ENCODE measurements at places on chromosomes 1 and 21.

DNA sequence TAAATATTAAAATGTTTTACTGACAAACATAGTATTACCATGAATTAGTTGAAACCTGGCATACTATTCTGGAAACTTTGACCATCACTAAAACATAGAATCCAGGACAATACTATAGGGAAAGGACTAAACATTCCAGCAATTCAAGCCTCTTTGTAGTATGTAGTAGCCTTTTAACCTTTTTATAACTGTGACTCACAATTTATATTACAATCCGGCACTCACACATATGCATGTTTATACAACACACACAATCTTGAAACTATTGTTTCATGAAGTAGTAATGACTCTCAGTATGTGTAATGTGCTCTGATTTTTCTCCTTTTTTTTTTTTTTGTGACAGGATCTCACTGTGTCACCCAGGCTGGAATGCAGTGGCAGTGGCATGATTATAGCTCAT, 64.3 kb downstream of the ANKRD13C start:
- DNase-seq: no peak

DNA sequence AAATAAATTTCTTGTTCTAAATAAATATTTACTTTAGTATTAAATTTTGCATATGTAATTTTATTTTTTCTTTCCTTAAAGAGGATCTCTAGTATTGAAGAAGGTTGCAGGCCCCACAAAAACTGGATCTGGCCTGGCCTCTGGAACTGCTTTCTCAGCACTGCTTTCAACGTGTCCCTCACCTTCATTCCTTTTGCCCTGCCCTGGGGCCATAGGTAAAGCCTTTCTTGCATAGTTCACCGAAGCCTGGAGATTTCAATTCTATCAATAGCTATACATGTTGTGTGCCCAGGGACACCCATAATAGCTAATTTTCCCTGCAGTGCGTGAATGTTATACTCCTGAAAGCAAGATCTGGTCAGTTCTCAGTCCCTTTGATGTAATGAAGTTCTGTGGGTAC, 12.0 kb upstream of the GPR137B start:
- DNase-seq: no peak

GRCh38 chr1:63731117-63732043, 42.4 kb upstream of the ROR1 start:
- DNase-seq: peak; percentile 98

- DNase-seq: no peak
Measured at GRCh38 chr1:166029196-166029945, 137.4 kb downstream of the FAM78B start.

GRCh38 chr1:246828818-246829217, 102.9 kb downstream of the AHCTF1 start:
- DNase-seq: no peak

- peak; percentile 88 for DNase-seq
Measured at GRCh38 chr1:78101514-78101913, 55.7 kb downstream of the GIPC2 start.

- peak; percentile 89 for DNase-seq
Measured at GRCh38 chr1:40627987-40628902, 37.2 kb downstream of the RIMS3 start.

DNA sequence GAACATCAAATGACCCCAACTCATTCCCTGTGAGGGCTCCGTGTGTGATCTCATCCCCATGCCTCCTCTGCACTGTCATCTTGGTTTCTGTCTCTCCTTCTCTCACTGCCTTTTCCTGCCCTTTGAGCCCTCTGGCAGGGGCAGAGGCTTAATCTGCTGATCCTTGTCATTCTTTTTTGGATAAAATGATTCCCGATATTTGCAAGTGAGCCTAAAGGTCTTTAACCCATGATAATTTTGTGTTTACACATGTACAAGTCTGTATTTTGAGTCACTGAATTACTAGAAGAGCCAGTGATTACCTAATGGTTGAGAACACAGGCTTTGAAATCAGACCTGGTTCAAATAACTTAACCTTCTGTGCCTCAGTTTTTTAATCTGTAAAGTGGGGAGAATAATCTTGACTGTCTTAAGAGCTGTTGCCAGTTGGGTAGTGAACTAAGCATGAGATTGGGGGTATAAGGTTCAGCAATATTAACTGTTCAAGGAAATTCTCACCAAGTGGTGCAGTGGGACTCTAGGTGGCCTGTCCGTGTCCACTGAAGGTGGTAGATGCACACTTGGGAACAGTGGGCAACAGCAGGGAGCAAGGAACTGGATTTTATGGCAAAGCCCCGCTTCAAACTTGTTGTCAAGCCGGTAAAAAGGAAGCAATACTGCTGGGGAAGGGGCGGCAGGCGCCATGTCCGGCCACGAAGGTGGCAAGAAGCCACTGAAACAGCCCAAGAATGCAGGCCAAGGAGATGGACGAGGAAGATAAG, 1.6 kb downstream of the ECHDC2 start:
- no peak for DNase-seq

GRCh38 chr1:203278082-203278884, 27.0 kb upstream of the BTG2 start:
- peak; percentile 11 for DNase-seq

DNA sequence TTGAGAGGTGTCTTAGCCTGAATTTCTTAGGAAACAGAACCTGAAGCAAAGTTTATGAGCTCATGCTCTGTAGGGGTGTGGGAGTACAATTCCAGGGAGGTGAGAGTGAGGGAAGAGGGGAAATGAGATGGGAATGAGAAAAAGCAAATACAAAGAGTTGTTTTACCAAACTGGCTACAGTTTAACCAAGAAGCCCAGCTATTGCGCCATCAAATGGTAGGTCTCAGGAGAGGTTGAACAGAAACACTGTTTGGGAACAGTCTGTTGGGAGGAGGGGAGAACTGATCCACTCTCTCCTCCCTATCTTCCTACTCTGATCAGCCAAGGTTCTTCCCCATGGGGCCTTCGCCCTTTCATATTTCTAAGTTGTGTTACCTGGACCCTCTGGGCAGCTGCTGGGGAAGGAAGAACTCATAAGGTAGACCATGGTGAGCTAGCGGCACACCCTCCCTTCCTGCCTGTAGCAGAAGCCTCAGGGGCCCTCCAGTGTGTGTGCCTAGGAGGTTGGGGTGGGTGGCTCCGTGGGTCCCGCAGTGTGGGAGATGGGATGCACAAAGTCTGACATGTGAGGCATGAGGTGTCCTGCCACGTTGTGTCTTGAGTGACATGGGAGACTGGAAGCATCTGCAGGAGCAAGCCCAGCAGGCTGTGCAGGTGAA, 120.5 kb downstream of the UCK2 start:
- no peak for DNase-seq

GRCh38 chr1:212267017-212267416, 18.2 kb upstream of the PPP2R5A start:
- DNase-seq: no peak

DNA sequence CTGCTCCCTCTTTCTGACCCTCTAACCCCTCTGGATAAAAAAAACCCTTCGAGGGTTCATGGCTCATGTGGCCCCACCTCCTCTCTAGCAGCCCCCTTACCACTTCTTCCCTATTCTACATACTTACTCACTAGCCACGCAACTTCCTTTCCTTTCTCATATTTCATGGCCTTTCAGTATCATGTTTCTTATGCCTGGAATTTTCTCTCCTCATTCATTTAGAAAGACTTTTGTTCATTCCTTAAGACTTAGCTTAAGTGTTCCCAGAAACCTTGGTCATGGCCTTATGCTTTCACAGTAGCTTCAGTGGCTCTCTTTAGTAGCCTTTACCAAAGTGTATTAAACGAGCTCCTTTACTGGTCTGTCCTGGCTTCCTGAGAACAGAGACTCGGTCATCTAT, 6.1 kb downstream of the ACP6 start:
- DNase-seq: no peak

- peak; percentile 97 for DNase-seq
Measured at GRCh38 chr1:110235834-110236682, 25.9 kb downstream of the KCNC4 start.

DNA sequence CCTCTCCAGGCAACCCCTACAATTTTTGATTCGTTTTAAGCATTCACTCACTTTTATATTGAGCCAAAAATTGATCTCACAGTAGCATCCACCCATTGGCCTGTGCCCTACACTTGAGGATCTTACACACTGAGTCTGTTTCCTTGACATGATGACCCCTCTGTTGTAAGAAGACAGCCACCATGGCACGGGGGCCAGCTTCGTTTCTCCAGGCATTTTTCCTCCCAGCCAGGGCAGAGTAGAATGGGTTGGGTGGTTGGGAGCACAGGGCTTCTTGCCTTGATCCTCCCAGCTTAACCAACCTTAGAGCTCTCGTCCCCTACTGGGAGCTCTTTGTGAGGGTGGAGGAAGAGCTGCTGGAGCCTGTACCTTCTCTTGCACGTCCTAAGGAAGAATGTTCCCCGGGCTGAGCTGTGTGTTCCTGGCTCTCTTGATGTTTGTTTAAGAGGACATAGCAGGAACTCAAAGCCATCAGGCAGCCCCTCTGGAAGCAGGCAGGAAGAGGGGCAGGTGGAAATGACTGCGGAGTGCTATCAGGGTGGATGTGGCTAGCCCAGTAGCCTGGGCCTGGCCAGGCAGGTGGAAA, 213.2 kb upstream of the TMEM51 start:
- no peak for DNase-seq

- DNase-seq: no peak
Measured at GRCh38 chr1:93223023-93223675, 42.6 kb downstream of the CCDC18 start.

Measured in kidney tubule cell (primary cell).